ENCODE measurements at places on chromosomes 16 and 17. TPM values are rescaled to one million over a fixed set of nuclear protein-coding genes. Genes with fewer than 3 reads are reported as not detected.

The ESRP2 gene
- 0.17 TPM for total RNA-seq

DNA sequence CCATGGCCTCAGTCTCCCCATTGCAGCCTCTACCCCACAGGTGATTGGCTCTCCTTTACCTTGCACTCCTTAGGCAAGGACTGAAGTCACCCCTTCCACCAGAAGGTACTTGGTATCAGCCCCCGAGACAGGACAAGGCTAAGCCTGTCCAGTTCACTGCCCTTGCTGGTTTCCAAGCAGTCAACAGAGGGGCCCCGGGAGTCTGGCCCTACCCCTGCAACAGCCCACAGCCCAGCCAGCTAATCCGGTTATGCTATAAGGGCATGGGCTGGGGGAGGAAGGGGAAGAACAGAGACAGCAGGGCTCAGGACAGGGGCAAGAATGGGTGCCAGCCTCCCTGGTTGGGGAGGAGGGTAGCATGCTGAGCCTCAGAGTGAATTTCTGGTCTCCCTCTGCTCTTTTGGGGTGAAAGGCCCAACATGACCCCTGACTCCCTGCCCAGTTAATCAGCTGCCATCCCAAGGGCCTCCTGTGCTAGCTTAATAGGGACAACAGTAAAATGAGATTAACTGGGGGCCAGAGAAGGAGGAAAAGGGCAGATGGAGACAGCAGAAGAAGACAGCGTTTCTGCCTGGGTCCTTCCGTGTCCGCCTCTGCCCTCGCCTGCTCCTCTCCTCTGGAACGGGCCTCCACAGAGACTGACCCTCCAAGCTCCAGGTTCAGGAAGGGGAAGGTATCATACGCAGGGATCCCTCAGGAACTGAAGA is 10.7 kb downstream of the DLG4 start:
- DNase-seq: no peak

DNA sequence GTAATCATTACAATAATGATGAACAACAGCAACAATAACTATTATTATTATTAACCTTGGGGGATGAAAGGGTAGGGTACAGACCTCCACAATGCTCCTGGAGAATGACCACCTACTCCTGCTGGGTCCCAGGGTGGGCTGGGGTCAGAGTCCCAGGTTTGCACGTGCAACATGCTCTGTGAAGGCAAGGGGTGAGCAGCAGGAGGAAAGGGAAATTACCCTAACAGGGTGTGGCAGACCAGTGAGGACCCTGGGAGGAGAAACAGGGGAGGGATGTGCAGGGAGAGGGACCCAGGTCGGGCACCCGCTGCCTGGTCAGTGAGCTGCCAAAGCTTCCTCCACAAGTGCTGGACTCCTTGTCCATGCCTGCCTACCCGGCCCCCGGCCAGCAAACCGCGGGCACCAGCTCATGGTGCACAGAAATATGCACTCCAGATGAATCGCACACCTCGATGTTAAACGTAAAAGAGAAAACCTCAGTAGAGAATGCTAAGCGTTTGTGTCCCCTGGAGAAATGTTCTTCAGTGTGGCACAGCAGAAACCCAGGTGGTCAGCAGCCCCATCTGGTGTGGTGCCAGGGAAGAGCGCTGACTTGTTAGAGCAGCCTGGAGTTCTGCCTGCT is 767.1 kb downstream of the KCNJ18 start:
- no peak for DNase-seq

GRCh38 chr16:55933038-55933437 is 57.9 kb upstream of the CES5A start:
- DNase-seq: no peak

DNA sequence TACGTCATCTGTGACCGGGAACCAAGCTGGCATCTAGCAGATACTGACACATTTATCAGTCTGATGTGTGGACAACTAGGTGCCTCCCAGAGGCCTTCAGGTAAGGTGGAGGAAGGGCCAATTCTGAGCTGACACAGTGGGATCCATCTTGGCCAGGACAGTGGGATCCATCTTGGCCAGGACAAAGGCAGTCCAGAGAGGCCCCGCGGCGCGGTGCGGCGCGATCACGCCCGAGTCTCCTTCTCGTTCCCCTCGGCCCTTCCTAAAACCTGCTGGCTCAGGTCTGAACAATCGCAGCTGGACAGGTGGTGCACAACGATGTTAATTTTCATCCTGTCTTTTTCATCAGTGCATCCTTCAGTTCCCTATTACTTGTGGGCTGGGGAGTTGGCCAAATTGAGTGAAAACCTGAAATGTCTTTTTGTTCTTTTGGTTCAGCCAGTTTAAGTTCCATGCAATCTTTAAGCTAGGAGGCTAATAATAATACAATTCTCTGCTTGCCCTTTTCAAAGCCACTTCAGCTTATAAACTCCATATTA is 486 bp upstream of the WSB1 start:
- no peak for DNase-seq

The DRC3 gene
- total RNA-seq: 0.33 TPM

DNA sequence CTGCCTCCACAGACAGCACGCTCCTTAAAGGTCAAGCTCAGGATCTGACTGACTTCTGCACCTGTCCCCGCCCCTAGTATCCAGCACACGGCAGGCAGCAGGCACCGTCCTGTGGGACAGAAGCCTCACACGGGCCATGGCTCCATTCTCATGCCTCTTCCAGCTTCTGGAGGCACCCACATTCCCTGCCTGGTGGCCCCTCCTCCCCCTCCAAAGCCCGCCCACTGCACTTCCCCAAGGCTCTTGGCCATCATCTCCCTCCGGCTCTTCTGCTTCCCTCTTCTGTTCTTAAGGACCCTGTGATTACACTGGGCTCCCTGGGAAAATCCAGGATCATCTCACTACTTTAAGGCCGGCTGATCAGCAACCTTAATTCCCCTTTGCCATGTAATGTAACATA is 3.5 kb downstream of the CANT1 start:
- no peak for DNase-seq

GRCh38 chr16:47431960-47432359 is 28.9 kb downstream of the ITFG1 start:
- DNase-seq: no peak

- DNase-seq: no peak
Observed at GRCh38 chr16:69931631-69932030, 19.5 kb upstream of the CLEC18A start.

DNA sequence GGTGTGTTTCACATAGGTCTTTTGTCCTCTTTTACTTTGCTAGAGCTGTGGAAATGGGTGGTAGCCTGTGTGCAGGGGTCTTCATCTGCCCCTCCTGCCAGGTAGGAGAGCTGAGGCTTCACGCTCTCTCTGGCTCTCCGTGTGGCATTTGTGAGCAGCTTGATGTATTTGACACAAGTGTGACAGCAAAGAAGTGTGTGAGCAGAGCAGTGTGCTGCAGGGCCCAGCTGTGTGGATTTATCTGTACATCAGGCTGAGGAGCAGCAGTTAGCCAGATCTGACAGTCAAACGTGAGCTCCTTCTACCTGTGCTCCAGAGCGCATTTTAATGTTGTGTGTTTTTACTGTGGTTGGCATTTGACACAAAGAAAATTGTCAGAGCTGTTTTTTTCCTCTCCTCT is 101.8 kb downstream of the FTO start:
- no peak for DNase-seq

- peak; percentile 33 for DNase-seq
Observed at GRCh38 chr16:66568355-66568754, 2.1 kb downstream of the CMTM1 start.

The TP53TG3C gene
- not detected for total RNA-seq

DNA sequence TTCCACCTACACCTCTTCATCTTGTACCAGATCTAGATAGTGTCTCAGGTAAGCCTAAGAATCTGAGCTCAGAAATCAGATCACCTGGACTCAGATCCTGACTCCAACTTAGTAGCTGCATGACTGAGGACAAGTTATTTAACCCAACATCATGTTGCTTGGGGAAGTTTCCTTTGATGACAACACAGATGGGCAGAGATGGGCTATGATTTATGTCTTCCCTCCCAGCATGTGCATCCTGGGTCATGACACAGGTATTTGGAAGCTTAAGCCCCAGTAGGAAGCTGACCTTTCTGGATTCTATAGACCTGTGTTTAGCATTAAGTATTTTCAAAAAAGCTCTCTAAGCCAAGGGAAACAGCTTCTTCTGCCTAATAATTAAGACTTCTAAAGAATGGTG is 12.4 kb upstream of the HEATR6 start:
- no peak for DNase-seq

DNA sequence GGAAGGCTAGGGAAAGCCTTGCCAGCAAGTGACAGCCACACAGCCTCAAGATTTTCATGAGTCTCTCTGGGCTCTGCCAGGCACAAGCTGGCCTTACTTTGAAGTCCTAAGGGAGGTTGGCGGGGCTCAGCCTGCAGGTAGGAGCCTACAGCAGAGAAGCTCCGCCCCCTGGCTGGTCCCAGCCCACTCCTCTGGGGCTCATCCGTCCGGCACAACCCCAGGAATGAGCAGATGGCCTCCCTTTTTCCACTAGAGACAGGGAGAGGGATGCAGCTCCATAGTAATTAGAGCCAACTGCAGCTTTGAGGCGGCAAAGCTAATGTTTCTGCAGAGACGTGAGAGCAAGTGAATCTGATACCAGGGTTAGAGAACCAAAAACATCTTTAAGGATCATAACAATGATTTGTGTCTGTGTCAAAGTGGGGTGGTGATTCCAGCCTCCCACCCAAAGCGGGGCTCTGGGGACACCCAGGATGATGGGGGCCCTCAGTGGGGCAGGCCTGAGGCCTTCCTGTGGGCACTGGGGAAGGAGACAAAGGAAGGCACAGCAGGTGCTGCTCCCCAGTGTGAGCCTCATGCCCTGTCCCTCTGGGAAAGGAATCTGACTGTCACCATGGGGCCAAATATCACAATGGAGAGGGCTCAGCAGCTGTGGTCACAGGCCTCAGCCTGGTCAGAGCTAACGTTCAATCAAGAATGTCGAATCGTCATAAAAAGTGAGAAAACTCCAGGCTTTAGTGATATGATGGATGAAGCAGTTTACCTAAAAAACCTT is 61.5 kb downstream of the RBFOX3 start:
- no peak for DNase-seq

DNA sequence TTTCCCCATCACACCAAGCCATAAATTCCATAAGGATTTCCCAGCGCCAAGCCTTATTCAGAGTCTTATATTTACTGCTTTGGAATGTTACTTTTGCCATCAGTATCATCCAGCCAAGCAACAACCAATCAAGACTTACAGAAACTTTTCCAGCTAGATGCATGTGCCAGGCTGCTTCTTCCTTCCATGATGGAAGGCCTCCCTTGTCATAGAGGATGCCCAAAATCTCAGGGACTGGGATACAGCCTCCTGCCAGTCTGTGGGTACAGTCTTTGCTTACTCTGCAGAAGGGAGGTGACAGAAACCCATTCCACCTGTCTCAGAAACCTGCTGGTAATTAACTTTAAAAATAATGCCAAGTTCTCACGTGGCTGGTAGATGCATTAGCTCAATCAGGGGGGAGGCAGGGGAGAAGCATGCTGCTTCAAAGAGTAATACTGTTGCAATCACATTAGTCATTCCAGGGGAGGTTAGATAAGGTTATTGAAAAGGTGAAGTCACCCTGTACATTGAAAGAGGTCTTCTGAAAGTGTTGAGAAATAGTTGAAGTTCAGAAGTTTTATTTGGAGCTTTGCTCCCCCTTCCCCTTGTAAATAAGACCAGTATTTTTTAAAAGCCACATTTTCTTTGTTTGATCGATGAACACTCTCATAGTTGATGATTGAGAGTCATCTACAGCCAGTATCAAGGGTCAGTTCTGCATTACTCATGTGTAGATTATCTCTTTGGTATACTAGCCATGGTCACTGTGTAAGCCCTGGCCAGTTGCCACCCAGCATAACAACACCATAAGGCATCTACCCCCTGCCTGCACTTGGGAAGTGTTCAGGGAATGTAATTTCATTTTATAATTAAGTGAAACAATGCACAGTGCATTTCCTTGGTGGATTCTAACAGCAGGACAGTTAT is 22.2 kb downstream of the HLF start:
- peak; percentile 67 for DNase-seq

- no peak for DNase-seq
Observed at GRCh38 chr17:80797741-80798594, 193.7 kb upstream of the CHMP6 start.

The ZNF385C gene
- not detected for total RNA-seq

GRCh38 chr16:8600144-8600775 is 9.9 kb upstream of the TMEM114 start:
- no peak for DNase-seq

The RTN4RL1 gene
- 0.51 TPM for total RNA-seq

- DNase-seq: no peak
Observed at GRCh38 chr17:58568044-58568799, 53.8 kb upstream of the MTMR4 start.

DNA sequence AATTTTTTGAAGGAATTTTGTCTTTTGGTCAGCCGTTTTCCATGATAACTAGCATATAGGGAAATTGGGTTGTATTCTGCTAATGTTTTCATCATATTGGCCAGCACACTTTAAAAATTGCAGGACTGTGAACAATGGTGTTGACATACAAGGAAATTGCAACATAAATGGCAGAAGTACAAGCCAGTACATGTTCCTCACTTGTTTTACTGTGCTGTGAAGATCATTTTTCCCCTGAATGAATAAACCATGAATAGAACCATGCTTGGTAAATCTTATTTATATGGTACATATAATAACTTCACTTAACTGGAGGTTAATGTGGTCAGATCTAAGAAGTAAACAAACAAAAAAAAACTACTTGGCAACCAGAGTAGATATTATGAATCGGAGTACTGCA is 22.8 kb downstream of the OMG start:
- DNase-seq: peak; percentile 90

- no peak for DNase-seq
Observed at GRCh38 chr17:78999056-78999768, 10.4 kb downstream of the CANT1 start.

DNA sequence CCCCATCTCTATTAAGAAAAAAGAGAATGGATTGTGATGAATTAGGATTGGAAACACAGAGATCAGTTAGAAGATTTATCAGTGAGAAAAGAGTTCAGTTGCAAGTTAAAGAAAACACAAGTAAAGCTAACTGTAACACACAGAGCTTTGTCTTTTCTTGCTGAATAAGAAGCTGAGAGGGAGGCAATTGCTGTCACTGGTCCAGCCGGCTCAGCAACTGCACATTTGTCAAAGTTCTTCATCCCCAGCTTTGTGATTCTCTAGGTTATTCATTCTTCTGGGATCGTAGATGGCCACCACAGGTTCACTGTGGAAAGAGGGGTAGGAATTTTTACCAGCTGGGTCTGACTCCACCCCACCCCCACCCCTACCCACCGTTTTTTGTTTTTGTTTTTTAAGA is 615.7 kb downstream of the WWOX start:
- DNase-seq: no peak

DNA sequence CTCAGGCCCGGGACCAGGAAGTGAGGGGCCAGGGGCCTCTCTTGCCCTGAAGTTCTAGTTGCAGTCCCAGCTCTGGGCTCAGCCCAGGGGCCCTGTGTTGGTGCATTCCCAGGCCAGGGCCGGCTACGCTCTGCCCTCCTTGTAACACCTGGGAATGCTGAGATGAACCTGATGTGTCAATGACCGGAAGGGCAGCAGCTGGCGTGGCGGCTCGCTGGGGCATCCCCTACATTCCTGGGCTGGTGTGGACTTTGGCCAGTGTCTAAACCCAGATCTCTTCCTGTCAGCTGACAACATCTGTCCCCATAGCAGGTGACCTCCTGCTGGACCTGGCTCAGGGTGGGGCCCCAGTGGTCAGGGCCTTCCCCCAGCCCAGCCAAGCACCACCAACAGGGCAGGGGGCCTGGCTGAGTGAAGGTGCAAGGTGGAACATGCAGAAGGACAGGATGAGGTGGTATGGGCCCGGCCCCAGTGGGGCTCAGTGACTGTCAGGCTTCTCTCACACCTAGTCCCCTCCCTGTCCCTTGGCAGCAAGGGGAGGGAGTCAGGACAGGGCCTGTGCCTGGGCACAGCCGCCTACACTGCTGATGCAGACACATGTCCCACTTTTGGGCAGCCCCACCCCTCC is 15.9 kb downstream of the FAM83G start:
- no peak for DNase-seq

- DNase-seq: no peak
Observed at GRCh38 chr16:89312598-89313299, 95.2 kb downstream of the ZNF778 start.

All from fibroblast of lung (primary cell).